GM04503 (cell line): ENCODE measurements at places on chromosomes 16 and 17.

- DNase-seq, result no peak
Observed at GRCh38 chr16:72051818-72052217, 2.5 kb upstream of the HP start.

- DNase-seq, result no peak
Observed at GRCh38 chr16:67246756-67247191, 507 bp downstream of the FHOD1 start.

DNA sequence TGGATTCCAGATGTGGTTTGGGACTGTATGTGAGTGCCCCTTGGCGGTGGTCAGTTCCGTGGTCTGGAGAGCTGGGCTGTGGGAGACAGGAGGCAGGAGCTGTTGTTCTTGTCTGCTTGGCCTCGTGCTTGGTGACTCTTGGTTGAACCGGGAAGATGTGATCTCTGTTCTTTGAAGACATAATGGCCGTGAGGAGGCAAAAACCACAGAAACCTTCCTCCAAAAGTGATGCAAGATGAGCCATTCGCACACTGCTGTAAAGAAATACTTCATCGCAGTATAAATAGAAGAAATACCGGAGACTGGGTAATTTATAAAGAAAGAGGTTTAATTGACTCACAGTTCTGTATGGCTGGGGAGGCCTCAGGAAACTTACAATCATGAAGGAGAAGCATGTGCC, 128.8 kb downstream of the RAP1GAP2 start:
- no peak for DNase-seq

DNA sequence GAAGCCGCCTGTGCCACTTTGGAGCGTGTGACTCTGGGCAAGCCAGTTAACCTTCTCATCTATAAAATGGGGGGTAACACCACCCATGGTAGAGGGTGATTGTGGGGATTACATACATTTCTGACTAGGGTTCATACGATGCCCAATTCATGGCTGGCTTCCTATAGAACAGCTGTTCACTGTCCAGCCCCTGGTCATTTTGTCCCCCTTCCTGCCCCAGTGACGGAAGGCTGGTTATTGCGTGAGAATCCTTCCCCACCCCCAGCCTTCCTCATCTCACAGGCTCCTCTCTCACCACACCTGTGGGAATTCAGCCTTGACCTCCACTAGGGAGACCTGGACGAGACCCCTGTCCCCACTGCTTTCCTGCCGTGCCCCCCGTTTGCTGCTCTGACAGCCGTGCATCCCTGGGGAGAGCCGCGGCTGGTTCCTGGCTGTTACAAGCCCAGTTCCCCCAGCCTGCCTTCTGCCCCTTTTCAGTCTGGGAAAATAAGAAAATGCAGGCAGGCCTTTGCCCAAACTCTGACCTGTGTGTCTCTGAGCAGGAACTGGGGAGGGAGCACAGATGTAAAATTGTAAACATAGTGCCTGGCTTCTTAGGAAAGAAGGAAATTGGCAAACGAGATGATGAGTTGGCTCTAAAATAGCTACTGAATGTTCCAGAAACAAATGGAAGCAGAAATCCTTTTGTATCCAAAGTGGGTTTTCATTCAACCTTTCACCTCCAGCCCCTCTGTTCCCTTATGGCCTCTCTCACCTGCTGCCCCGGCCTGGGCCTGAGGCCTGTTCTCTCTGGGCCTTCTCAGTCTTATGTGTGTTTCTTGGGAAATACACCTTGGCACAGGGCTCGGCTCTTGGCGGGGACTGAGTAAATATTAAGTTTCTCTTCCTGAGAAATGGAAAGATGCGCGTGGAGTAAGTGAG, 67.3 kb downstream of the OR1D5 start:
- DNase-seq, result no peak

GRCh38 chr16:65083164-65083857, 38.6 kb downstream of the CDH11 start:
- DNase-seq, result no peak

DNA sequence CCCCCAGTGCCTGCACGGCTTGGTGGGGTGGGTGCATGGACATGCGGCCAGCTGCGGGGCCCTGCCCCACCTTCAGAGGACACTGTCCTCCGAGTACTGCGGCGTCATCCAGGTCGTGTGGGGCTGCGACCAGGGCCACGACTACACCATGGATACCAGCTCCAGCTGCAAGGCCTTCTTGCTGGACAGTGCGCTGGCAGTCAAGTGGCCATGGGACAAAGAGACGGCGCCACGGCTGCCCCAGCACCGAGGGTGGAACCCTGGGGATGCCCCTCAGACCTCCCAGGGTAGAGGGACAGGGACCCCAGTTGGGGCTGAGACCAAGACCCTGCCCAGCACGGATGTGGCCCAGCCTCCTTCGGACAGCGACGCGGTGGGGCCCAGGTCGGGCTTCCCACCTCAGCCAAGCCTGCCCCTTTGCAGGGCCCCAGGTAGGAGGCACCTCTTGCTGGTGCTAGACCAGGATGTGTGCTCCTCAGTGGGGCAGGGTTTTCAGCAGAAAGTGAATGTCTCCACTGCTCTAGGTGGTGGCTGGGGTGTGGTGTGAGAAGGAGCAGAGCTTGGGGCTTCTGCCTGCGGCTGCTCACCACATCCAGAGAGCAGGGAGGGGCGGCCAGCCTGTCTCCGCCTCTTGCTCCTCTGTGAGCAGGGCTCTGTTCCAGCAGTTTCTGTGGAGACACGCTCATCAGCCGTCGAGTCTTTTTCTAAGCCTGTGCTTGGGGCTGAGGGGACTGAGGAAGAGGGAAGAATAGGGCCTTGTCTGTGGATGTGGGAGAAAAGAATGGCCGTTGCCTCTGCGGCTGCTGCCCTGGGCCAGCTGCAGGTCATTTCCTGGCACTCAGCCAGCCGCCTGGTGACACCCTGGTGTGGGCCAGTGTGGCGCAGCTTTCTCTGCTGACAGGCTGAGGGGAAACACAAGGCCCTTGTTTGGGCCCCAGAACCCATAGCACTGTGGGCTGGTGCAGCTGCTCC, 2.2 kb downstream of the ZNF276 start:
- DNase-seq, result no peak

GRCh38 chr17:2855063-2855600, 58.9 kb downstream of the RAP1GAP2 start:
- no peak for DNase-seq

DNA sequence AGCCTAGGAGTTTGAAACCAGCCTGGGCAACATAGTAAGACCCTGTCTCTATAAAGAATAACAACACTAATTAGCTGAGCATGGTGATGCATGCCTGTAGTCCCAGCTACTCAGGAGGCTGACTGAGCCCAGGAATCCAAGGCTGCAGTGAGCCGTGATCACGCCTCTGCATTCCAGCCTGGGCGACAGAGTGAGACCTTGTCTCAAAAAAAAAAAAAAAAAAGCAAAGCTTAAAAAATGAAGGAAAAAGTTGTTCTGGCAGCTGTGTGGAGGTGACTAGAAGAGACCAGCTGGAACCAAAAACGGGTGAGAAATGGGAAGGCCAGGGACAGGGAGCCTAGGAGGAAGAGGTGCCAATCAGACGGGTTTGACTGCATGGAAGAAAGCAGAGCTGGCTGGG, 4.2 kb downstream of the BCL7C start:
- no peak for DNase-seq

GRCh38 chr16:86532526-86532815, 22.1 kb downstream of the FOXF1 start:
- no peak for DNase-seq

- DNase-seq, result no peak
Observed at GRCh38 chr17:42975265-42975664, 4.6 kb downstream of the PTGES3L start.

DNA sequence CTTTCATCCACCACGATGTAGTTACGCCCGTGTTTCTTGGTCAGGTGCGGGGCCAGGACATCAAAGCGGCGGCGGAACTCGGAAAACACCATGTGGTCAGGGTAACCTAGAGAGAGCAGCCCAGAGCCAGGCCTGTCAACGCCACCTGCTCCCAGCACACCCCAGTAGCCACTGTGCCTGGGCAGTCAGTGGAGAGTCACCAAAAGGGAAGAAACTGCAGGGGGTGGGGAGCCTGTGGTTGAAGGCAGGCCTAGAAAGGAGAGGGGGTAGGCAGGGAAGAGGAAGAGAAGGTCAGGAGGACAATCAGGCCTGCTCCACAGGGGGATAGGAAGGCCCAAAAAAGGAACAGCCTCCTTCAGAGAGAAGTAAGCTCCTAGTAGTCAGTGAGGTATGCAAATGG, 64.1 kb downstream of the PIPOX start:
- DNase-seq, result no peak

GRCh38 chr16:83212301-83212841, 585.6 kb downstream of the CDH13 start:
- DNase-seq, result no peak
